Activated CD4-positive, alpha-beta T cell treated with anti-CD3 and anti-CD28 coated beads, Interleukin-2, amount 50 U/mL, for 16 hours (primary cell): ENCODE measurements at places on chromosomes 1 and 21.

GRCh38 chr1:35278886-35279554 is 10.5 kb downstream of the ZMYM4 start:
- no peak for DNase-seq

GRCh38 chr21:44537930-44538911 is 1.8 kb downstream of the KRTAP10-1 start:
- no peak for DNase-seq

- no peak for DNase-seq
These were observed 45.5 kb downstream of the LPAR3 start for GRCh38 chr1:84847253-84848250.

DNA sequence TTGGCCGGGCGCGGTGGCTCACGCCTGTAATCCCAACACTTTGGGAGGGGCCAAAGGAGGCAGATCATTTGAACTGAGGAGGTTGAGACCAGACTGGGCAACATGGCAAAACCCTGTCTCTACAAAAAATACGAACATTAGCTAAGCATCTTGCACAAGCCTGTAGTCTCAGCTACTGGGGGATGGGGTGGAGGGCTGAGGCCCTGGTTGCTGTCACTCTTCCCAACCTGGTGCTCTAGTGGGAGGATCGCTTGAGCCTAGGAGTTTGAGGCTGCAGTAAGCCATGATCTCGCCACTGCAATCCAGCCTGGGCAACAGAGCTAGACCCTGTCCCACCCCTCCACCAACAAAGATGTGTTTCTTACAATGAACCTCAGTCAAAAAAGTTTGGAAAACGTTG is 2.8 kb downstream of the PHGDH start:
- no peak for DNase-seq

- DNase-seq: no peak
These were observed 136.1 kb upstream of the JUN start for GRCh38 chr1:58919959-58920321.

DNA sequence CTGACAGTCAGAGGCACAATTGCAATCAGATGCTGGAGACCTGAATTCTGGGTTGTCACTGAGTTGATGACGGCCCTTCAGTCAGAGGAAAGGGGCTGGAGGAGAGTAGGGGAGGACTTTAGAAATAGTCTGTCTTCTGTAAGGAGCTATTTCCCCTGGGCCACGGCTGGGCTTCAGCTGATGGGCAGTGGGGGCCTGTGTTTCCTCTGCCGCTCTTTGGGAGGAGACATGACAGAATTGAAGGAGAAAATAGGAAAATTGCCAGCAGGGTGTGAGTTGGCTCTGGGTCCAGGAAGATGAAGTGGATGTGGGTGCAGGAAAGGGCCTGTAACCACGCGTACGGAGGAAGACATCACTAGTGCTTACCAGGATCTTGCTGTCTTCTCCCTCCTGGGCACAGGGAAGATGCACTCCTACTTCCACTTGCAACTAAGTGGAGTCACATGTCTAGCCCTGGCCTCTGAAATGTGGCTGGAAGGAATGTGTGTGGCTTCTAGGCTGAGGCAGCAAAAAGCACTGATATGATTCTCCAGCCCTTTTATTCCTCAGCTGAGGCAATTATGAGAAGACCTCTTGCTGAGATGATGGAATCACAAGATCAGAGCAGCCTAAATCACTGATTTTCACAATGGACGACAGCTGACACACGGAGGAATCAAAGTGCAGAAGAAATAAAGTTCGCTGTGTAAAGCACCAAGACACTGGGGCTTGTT is 250.0 kb downstream of the GRIK3 start:
- no peak for DNase-seq

- DNase-seq: no peak
These were observed 167.3 kb upstream of the C8B start for GRCh38 chr1:57132993-57133622.
